CD4-positive, alpha-beta T cell treated with Interferon gamma for 1 hour (primary cell): ENCODE measurements at places on chromosomes 5 and 9.

- DNase-seq = no peak
Measured at GRCh38 chr9:72984226-72984947, 31.5 kb upstream of the ALDH1A1 start.

GRCh38 chr9:129693741-129694140 is 28.3 kb downstream of the PRRX2 start:
- no peak for DNase-seq

- DNase-seq = no peak
Measured at GRCh38 chr9:95862343-95862742, 13.1 kb upstream of the ERCC6L2 start.

- DNase-seq = no peak
Measured at GRCh38 chr5:151008210-151008491, 12.2 kb upstream of the GPX3 start.

DNA sequence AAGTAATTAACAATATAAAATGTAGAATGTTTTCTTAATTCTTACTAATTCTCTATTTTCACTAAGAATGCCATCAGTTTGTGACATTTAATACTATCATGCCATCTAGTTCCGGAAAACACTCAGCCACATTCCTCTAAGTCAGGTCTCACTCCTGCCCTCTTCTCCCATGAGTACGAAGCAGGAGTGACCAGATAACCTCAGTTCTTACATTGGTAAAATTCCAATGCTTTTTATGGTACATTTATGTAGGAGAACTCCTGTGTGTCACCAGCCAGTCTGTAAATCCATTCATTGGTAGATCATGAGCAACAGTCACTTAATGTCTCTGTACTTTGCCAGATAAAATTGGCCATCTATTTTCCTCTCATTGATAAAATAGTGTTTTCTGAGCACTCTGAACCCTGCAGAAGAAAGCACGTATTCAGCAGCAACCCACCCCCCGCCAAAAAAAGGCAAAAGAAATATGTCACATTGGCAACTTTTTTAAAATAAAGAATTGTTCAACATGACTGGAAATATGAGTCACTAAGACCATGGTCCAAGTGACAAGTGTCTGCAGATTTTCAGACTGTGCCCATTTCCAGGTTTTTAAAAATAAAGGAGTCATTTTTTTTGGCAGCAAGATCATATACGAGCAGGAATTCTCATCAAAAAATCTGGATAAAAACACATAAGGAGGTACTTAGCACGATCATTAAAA is 11.8 kb downstream of the GLIS3 start:
- no peak for DNase-seq

GRCh38 chr9:35470340-35470739 is 19.6 kb upstream of the RUSC2 start:
- no peak for DNase-seq

- no peak for DNase-seq
Measured at GRCh38 chr5:95375591-95375990, 15.6 kb upstream of the FAM81B start.

GRCh38 chr5:102778478-102778877 is 23.4 kb downstream of the PAM start:
- no peak for DNase-seq

- no peak for DNase-seq
Measured at GRCh38 chr9:122118343-122119165, 25.4 kb upstream of the TTLL11 start.

- no peak for DNase-seq
Measured at GRCh38 chr9:10251490-10251889, 361.3 kb downstream of the PTPRD start.

DNA sequence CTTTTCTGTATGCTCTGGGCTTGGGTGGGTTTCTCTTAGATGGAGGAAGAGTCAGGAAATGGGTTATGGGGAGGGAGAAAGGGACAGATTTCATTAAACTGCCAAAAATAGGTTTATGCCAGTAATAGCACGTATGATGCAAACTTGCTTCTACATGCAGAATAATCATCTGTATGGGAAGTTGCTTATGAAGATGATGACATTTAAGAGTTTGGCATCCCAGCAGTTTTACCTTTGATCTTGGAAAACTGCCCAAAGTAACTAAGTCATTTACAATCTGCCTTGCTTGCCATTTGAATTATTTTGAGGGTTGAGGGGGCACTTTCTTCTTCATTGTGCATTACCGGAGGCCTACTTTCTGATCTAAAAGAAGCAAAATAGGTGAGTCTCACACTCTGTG is 282.9 kb upstream of the ANKRD55 start:
- no peak for DNase-seq

DNA sequence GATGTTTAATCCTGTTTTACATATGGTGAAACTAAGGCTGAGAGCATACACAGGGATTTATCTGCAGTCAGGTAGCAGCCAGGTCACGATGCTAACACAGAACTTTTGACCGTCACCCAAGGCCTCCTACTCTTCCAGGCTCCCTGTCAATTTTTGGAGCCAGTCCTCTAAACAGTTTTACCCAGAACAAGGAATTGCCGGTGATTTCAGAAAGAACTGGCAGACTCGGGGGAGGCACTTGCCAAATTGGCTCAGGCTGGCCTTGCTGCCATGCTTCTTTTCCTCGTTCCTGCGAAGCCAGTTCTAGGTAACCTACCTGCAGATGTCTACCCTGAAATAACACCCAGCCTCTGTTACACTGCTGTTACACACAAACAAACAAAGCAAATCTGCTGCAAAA is 21.2 kb downstream of the GRIA1 start:
- DNase-seq = no peak

GRCh38 chr5:102796009-102796408 is 40.9 kb downstream of the PAM start:
- no peak for DNase-seq

- no peak for DNase-seq
Measured at GRCh38 chr5:94024101-94024500, 282.7 kb upstream of the POU5F2 start.

- no peak for DNase-seq
Measured at GRCh38 chr5:72066705-72067107, 40.6 kb upstream of the MAP1B start.

DNA sequence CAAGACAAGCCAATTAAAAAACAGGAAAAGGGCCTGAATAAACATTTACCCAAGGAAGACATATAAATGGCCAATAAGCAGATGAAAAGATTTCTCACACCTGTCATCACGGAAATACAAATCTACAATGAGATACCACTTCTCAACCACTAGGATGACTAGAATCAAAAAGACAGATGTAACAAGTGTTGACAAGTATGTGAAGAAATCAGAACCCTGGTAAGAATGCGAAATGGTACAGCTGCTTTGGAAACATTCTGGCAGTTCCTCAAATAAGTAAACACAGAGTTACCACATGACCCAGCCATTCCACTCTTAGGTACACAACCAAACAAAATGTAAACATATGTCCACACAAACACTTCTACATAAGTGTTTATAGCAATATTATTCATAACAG is 32.5 kb downstream of the LEAP2 start:
- DNase-seq = no peak

- no peak for DNase-seq
Measured at GRCh38 chr5:127757576-127757975, 54.4 kb downstream of the CCDC192 start.

GRCh38 chr5:6274846-6275543 is 103.4 kb downstream of the MED10 start:
- DNase-seq = no peak

GRCh38 chr9:126860077-126860756 is at the start of gene ZBTB34:
ZBTB34 (plus strand) TSS chr9:126860639; CDS start chr9:126879400, 18,761 bp downstream.
- DNase-seq = peak; percentile 70

DNA sequence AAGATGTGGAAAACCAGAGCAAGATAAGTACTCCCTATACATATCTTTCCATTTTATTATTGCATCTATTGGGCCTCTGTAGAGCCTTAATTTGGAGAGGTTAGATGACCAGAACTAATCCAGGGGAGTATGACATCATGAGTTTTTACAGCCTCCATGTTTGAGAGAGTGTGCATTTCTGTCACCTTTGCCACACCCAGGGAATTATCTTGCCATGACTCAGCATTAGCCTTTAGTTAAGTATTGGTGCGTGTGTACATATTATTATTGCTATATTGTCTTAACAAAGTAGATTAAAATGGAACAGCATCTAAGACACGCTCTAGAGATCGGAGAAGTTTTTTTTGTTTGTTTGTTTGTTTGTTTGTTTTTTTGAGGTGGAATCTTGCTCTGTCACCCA is 27.6 kb downstream of the DIMT1 start:
- no peak for DNase-seq

- DNase-seq = no peak
Measured at GRCh38 chr9:101486693-101487442, 46.8 kb upstream of the RNF20 start.

GRCh38 chr9:94949370-94949769 is 222.9 kb downstream of the AOPEP start:
- DNase-seq = no peak

DNA sequence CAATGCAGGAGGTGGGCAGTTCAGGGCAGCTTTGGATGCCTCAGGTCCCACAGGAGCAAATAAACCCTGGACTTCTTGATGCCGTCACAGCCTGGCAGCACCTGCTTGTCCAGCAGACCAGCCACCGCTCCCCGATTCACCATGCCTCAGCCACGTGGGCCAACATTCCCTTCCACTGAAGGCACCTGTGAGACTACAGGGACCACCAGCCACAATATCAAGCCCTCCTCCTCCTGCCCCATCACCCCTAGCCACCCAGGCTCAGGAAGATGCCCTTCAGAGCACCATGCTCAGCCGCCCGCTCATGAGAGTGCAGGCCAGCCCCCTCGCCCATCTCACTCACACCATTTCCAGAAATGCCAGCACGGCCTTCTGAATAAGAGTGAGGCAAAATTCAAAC is 234.7 kb downstream of the SYK start:
- no peak for DNase-seq

GRCh38 chr5:83645936-83646335 is 74.7 kb downstream of the HAPLN1 start:
- no peak for DNase-seq

- no peak for DNase-seq
Measured at GRCh38 chr5:8213701-8214240, 344.8 kb downstream of the MTRR start.

DNA sequence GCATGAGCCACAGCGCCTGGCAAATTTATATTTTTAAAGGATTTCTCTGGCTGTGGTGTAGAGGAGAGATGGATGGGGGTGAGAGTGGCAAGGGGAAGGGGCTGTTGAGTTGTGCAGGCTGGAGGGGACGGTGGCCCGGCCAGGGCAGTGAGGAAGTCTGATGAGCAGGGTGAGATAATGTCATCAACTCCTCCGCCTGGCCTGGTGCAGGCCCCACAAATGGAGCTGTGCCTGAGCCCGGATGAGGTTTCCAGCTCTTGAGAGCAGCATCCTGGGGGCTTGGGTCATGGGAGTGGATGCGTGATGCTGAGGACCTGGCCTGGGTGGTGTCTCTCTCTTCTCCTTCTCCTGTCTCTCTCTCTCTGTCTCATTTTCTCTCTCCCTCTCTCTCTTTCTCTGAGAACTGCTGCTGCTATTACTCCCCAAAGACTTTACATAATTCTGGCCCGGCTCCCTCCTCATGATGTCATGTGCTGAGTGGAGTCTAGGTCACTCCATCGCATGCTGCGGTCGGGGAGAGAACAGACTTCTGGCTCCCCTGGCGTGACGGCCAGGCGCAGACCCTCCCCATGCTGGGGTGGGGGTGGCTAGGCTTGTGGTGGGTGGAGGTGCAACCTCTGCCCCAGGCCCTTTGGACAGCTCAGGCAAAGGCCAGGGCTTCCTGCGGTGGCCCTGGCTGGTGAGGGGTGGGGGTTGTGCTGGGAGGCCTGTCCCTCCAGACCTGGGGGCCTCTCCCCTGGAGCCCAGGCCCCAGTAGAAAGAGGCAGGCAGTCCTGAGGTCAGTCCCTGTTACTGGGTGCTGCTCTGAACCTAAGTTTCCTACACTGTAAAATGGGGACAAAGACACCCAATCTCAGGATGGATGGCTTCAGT is 26.4 kb downstream of the FGF18 start:
- no peak for DNase-seq

GRCh38 chr9:69180670-69181069 is 6.6 kb downstream of the TJP2 start:
- DNase-seq = peak; percentile 49

- DNase-seq = no peak
Measured at GRCh38 chr5:76456258-76456657, 53.2 kb downstream of the IQGAP2 start.

GRCh38 chr5:152855441-152855840 is 450.4 kb upstream of the NMUR2 start:
- DNase-seq = no peak

DNA sequence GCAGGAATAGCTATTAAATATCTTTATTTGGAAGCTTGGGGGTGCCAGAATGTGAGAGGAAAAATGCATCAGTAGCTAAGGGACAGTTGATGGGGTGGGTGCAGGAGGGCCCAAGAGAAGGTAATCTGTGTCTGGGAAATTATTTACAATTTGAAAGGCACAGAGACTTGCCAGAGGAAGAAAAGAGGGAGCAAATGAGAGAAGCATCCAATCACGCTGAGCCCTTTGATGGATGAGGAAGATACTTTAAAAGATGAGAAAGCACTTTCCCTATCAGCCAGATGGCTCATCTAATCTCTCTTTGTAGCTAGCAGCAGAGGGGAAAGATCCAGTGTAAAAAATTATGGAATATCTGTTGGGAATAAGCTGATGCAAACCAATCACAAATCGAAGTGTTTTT is 57.0 kb upstream of the ABCA1 start:
- DNase-seq = no peak
